CD8-positive, alpha-beta memory T cell (primary cell): ENCODE measurements at places on chromosomes 5 and 9. TPM values are rescaled to one million over a fixed set of nuclear protein-coding genes. Genes with fewer than 3 reads are reported as not detected.

DNA sequence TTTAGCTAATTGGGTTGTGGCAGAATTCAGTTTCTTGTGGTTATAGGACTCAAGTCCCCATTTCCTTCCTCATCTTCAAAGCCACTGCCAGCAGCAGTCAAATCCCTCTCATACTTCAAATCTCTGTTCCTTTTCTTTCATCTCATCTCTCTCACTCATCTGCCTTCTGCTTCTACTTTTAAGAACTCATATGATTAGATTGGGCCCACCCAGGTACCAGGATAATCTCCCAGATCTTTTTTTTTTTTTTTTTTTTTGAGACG is 8.0 kb upstream of the REEP5 start:
- no peaks in the 10 kb centered on the region for H3K36me3 ChIP-seq
- H3K4me1 ChIP-seq, result peaks cover 38% of the 10 kb centered on the region
- no peak for DNase-seq
- no peaks in the 10 kb centered on the region for H3K27me3 ChIP-seq

GRCh38 chr9:88236511-88237478 is 98.5 kb upstream of the SPATA31C2 start:
- H3K36me3 ChIP-seq, result no peaks in the 10 kb centered on the region
- no peak overlapping the region for H3K27ac ChIP-seq
- no peaks in the 10 kb centered on the region for H3K27me3 ChIP-seq
- no peak overlapping the region for H3K4me3 ChIP-seq
- no peak for DNase-seq

DNA sequence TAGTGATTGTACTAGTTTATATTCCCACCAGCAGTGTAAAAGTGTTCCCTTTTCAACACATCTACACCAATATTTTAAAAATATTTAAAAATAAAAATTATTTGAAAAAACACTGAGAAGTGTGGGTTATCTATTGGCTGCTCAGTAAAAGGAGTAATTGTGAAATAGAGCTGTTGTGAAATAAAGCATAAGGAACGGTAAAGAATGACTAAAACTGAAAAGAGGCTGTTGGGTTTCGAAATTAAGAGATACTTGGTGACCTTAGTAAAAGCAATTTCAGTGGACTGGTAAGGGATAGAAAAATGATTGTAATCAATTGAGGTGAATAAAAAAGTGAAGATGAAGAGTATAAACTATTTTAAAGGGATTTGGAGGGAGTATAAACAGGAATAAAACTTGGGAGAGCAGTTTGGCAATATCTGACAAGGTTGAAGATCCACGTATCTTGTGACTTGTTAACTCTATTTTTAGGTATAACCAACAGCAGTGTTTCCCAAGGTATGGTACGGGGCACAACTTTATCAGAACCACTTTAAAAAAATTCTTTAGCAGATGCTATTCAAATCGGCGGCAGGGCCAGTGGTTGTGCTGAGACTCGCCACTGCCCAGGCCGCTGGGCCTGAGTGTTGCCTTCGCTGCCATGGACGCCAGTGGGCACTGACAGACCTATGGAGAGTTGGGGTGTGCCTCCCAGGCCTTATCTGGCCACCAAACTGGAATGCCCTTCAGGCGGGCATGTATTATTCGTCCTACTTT is 63.3 kb downstream of the TMEM38B start:
- no peaks in the 10 kb centered on the region for H3K36me3 ChIP-seq
- DNase-seq, result no peak
- H3K4me1 ChIP-seq, result no peaks in the 10 kb centered on the region
- no peak overlapping the region for H3K4me3 ChIP-seq
- no peak overlapping the region for H3K27ac ChIP-seq

The SMIM15 gene
- total RNA-seq, result 91.6 TPM
